T-helper 2 cell (primary cell): ENCODE measurements at places on chromosomes 2 and 18.

GRCh38 chr2:129504646-129505045, 474.8 kb upstream of the RAB6C start:
- no peak for DNase-seq

GRCh38 chr18:22113144-22113844, 56.1 kb upstream of the GATA6 start:
- no peak for DNase-seq

- DNase-seq = no peak
Measured at GRCh38 chr18:6273423-6273822, 141.3 kb downstream of the L3MBTL4 start.

- DNase-seq = no peak
Measured at GRCh38 chr2:28274911-28275685, 117.6 kb upstream of the FOSL2 start.

DNA sequence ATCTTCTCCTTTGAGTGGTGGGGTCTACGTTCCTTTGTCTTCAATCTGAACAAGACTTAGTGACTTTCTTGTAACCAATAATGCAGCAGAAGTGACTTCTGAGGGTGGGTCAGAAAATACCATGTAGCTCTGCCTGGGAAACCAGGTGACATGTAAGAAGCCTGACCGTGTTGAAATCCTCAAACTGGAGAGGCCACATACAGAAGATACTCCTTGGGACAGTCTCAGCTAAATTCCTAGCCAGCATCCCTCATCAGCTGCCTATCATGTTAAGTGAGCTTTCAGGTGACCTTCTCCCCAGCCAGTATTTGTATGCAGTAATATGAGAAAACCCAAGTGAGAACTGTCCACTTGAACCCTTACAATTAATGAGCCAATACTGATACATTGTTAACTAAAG, 27.0 kb downstream of the PPM1B start:
- no peak for DNase-seq

- no peak for DNase-seq
Measured at GRCh38 chr2:112923967-112924338, 13.0 kb downstream of the IL37 start.

- DNase-seq = no peak
Measured at GRCh38 chr18:36888778-36889177, 59.9 kb downstream of the KIAA1328 start.

GRCh38 chr18:10010611-10011015, 96.8 kb downstream of the VAPA start:
- DNase-seq = no peak

GRCh38 chr18:59705145-59705544, 7.9 kb upstream of the CCBE1 start:
- DNase-seq = no peak

DNA sequence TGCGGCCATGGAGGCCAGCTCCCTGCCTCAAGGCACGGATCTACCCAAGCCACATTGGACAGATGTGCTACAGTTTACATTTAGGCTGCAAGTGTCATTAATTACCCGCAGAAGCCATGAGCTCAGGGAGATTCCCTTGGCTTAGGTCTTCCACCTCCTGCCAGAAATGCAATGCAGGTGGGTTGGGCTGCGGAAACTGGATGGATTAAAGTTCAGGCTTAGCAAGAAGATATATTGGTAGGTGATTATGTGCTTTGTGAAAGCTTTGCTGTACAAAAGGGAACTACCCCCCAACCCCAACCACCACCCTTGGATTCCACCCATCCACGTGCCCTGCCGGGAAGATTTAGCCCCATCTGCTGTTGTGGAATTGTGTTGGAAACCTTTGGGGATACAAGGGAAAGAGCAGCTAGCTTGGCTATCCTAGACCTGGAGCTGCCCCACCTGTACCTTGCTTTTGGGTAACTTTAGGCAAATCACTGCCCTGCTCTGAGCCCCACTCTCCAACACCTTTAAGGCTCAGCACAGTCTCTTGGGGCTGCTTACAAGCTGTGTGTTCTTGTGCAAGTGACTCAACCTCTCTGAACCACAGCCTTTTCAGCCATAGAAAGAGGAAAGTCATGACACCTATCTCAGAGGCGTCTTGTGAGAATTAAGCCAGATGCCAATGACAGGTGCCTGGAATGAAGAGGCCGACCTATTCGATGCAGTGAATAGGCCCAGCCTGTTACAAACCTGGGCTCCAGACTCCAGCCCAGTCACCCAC, 141.6 kb upstream of the GLI2 start:
- DNase-seq = no peak

DNA sequence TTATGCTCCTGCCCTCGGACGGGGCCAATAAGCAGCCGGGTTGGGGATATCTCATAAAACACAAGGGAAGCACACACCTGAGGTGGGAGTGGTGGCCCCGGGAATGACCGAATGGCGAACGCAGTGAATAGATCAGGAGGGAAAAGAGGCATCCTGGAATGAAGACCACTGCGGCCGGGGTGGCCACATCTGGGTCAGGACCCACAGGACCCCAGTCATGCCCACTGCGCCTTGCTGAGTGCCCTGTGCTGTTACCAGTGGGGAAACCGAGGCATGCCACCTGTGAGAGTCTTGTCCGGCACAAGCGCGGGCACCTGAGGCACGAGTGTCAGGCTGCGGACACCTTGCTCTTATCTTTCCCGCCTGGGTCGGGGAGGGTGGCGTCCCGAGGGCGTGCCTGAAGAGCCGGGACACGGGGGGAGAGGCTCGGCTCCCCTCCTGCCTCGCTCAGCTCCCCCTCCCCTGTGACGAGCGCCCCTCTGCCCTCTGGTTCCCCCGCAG, 1.6 kb downstream of the PDCD1 start:
- no peak for DNase-seq

GRCh38 chr2:137173463-137173862, 408.1 kb downstream of the THSD7B start:
- no peak for DNase-seq

DNA sequence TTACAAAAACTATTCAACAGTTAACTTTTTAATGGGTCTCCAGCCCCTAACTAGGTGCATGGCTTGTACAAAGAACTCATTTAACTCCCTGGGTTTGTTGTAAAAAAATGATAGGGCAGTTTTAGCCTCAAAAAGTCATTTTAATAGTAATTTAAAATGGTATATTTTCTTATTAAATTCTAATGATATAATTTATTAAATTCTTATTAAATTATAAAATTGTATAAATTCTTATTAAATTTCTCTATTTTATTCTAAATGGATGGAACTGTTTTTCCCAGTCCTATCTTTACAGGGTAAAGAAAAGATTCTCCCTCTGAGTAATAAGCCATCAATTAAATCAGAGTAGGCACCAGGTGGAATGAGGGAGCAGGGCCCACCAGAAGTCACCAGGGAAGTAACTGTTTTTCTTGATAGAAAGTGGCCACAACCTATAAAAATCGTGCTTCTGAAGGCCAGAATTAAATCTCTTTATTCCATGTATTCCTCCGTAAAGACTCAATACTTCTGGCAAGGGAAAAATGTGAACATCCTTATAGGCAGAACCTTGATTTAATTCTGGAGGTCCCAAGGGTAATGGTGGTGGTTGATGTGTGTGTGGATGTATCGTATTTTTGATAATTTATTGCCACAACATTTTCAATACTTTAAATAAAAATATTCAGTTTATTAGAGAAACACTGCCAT, 814 bp downstream of the FKBP7 start:
- DNase-seq = no peak

GRCh38 chr2:43538034-43538670, 57.7 kb downstream of the THADA start:
- no peak for DNase-seq

DNA sequence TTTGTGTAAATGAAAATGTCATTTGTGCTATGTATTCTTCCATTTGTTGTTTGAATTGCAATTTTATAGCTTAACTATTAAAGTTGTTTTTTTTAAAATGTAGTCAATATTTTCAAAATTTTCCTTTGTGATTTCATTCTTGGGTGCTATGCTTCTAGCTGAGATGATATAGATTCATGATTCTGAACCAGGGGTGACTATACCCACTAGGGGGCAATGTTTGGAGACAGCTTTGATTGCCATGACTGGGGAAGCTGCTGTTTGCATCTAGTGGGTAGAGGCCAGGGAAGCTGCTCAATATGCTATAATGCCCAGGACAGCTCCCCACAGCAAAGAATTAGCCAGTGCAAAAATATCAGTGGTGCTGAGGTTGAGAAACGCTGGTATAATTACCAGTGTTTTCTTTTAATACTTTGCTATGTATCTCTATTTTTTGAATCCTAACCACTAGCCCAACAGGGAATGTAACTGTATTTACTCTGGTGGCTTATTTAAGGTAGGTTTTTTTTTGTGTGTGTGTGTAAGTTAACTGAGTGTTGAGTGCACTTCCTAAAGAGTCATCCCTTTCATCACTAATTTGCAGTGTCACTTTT, 99.7 kb downstream of the MEP1B start:
- no peak for DNase-seq

DNA sequence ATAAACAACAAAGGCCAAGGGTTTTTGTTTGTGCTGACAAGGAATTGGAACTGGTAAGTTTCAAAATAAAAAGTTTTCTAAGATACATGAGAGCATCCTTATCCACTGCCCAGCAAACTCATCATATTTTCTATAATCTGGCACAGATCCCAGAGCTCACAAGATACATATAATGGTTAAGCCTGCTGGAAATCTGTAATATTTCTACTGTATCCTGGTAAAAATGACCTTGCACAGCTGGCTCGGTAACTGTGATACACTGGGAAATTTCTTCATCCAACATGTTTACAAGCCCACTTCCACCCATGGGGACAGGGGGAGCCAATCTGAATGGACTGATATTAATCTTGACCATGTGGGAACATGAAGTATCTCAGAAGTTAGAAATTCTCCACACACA, 425.4 kb upstream of the MMADHC start:
- DNase-seq = no peak

DNA sequence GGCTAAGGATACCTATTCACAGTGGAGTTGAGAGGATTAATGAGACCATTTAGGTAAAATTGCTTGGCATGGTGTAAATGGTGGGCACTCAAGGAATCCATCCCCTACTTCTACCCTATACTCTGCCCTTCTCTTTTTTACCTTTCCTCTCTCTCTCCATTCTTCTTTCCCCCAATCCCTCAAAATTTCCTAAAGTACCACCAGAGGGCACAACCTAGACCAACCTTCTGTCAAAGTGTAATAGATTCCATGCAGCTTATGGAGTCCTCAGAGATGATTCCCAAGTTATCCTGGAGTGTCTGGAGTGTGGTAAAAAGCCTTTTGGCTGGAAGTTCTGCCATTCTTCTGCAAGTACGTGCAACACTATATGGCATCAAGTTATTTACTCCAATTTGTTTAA, 33.0 kb upstream of the CCDC195 start:
- DNase-seq = no peak

GRCh38 chr18:26802330-26803200, 62.9 kb downstream of the AQP4 start:
- no peak for DNase-seq

GRCh38 chr2:155218292-155218924, 519.9 kb downstream of the KCNJ3 start:
- DNase-seq = no peak

DNA sequence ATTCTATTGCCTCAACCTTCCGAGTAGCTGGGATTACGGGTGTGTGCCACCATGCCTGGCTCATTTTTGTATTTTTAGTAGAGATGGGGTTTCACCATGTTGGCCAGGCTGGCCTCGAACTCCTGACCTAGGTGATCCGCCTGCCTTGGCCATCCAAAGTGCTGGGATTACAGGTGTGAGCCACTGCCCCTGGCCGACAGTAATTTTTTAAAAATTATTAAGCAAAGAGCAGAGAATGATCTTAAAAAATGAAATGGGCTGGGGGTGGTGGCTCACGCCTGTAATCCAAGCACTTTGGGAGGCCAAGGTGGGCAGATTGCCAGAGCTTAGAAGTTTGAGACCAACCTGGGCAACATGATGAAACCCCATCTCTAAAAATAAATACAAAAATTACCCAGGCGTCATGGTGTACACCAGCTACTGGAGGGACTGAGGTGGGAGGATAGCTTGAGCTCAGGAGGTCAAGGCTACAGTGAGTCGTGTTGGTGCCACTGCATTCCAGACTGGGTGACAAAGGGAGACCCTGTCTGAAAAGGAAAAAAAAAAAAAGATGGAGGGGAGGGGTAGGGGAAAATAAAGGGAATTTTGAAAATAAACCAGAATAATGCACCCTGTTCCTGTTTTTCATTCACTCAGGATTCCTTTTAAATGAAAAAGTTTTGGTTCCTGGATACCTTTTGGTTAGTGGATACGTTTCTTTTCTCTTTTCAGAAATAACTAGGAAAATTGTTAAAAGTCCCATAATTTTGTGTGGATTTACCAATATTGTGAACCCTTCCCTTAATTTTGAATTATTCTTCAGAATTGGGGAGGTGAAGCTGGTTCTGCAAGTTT, 33.9 kb downstream of the MAP4K4 start:
- no peak for DNase-seq

GRCh38 chr2:159506202-159506601, 110.1 kb downstream of the BAZ2B start:
- no peak for DNase-seq

DNA sequence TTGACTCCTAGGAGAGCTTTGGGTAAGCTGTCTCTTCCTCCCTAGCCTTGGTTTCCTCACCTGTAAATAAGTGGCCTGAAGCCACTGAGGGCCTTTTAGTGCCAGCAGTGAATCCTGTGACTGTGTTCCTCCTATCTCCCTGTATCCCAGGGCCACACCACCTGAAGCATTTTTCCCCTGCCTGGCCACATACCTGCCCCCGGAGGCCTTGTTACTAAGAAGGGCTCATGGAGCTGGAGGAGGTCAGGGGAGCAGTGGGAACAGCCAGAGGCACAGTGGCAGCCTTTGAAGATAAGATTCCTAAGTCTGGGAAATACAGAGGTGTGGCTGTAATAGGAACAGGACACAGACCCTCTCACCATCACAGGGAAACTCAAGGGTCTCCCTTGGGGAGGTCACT, 162.4 kb downstream of the SMAD7 start:
- no peak for DNase-seq

DNA sequence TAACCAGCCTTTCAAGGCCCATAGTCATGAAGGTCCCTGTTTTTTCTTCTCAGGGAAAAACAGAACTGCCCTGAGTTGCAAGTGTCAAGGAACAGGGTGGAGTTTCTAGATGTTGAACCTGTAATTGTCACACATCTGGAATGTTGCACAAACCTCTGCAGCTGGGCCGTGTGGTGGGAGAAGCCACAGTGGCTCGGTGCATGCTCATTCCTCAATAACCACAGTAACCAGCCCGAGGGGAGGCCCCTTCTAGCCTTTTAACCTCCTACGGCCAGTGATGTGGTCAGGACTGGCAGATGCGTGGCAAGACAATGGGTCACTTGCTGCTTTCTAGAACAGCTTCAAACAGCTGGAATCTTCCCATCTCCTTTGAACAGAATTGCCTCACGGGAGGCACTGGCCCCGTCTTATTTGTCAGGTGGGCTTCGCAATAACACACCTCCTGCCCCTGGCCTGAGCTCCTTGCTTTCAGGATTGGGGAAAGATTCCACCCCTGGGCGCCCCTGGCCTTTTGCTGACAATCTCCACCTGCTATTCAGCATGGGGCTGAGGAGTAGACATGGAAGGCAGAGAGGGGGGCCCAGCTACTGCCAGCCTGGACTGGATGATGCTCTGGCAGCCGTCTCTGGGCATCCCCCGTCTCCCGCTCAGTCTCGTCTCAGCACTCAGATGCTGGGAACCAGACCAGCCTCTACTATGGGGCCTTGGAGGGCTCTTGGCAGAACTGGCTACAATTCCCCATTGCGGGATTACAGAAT, 102.9 kb downstream of the KLHL29 start:
- DNase-seq = no peak
